T47D (cell line): ENCODE measurements at places on chromosomes 12 and 14.

- peak; percentile 46 for DNase-seq
These were observed 971.7 kb downstream of the FSCB start for GRCh38 chr14:43535231-43535838.

DNA sequence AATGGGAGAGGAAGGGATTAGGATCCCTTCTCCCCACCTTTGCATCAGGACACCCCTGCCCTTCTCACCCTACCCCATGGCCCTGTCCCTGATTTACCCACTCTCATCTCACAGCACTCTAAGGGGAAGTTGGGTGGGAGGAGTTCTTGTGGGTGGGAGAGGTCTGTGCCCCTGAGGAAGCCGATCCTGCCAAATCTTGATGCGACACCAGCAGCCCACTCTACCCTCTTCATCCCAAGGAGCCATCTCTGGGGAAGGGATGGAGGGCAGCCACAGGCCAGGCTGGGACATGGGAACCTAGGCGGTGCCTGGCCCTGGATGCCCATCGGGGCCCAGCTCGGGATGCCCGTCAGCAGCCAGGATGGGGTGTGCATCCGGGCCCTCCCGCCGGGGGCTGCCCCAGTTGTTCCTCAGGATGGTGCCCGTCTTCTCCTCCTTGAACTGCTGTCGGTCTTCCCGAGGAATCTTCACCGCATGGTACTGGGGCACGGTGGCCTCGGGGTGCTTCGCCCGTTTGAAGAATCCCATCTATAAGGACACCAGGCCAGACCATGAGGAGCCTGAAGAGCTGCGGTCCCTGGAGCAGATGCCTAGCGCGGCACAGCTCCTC lies 22.8 kb downstream of the ITGA7 start:
- no peak for DNase-seq

DNA sequence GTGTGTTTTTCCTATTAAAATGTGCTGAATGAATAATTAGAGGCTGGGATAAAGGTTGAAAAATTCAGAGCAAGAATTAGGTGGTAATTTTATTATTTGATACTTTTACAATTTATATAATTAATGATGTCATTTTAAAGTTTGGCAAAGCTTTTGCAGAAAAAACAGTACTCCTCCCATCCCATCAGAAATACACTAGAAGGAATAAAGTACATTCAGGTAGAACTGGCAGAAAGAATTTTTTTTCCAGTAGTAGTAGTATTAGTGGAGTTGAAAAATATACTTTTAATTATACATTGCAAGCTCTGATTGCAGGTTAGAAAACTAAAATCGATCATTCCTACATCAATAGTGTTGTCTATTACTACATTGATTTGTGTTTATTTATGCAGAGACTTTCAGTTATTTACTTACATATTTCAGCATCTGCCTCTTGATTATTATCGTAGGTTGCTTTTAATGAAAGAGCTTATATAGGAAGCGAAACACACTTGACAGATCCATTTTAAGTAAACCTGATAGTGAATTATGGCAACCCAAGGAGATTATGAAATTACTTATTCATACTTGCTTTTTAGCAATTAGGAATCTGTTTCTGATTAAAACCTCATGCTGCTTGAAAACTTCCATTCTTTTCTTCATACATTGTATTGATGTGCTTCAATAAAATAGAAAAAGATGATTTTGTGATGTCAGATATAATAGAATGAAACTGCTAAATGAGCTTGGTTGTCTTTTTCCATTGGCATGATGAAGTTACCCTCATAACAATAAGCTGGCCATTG lies 10.1 kb downstream of the FOXG1 start:
- DNase-seq: no peak

GRCh38 chr12:101838628-101839323 lies 8.0 kb upstream of the GNPTAB start:
- DNase-seq: no peak

GRCh38 chr12:32395026-32395425 lies 4.3 kb upstream of the FGD4 start:
- DNase-seq: no peak

DNA sequence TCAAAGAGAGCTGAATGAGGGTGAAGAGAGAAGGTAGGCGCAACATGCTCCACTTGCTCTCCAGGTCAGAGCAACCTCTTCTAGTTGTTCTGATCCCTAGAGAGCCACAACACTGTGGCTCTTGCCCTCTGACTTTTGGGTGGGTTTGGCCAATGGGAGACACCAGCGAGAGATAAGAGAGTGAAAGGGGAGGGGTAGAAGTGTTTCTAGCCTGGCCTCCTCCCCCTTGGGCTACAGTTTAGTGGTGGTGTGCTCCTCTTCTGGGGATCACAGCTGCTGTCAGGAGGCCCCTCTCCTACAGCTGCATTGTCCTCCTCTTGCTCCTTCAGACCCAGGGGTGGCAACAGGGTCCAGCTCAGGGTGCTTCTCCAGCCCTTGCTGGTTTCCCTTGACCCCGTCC lies 454.8 kb downstream of the FUT8 start:
- no peak for DNase-seq

DNA sequence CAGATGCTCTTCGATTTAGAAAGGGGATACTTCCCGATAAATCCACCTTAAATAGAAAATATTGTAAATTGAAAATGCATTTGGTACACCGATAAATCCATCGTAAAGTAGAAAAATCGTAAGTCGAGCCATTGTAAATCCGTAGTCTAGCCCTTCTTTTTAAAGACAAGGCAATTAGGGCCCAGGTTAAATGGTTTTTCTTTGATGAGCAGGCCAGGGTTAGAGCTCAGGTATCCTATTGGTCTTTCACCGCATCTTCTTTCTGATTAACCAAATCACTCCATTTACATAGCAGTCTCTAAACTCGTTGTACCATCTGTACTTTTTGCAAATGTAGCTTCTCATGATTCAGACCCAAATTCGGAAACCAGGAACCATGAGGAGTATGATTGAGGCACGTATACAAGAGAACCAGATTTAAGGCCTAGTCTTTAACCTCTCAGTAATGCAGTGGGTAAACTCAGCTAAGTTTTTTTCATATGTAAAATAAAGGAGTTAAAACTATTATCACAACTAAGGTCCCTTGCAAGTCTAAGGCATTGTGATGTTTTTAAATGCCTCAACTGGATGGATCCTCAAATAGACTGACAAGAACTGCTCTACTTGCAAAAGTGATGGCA lies 2.2 kb upstream of the YAF2 start:
- no peak for DNase-seq

GRCh38 chr14:105108516-105108864 lies 43.3 kb upstream of the GPR132 start:
- no peak for DNase-seq

DNA sequence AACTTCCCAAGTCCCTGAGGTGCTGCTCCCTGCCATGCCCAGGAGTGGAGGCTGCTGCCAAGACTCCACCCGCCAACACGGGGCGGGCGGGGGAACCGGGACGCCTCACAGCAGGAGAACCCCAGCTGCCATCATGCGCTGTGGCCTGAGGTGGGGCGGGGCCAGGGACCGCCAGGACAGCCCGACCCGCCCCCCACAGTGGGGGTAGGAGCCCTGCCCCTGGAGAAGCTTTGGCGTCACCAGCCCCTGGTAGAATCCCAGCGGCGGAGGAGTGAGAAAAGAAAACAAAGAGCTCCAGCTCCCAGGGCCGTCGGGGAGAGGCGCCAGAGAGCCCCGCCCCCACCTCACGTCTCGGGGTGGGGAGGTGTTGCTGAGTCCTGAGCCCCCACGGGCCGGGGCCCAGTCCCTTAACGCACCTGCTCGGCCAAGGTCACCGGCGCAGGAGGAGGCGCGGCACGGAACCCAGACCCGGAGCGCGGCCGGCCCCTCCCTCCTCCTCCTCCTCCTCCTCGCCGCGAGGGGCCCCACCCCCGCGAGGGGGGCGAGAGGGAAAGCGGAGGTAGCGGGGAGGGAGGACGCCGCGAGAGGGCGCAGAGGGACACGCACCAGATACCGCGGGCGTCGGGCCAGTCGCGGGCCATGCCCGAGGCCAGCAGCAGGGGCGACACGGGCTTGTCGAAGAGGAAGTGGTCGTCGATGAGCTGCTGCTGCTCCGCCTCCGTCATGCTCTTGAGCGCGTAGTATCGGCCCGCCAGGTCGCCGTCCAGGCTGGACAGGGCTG lies 1.8 kb downstream of the CKB start:
- DNase-seq: peak; percentile 95

- no peak for DNase-seq
These were observed 371.2 kb downstream of the BTG1 start for GRCh38 chr12:91774434-91774921.

GRCh38 chr12:22459838-22460490 lies 84.4 kb downstream of the C2CD5 start:
- DNase-seq: peak; percentile 71

GRCh38 chr12:20446836-20447235 lies 78.5 kb downstream of the PDE3A start:
- no peak for DNase-seq

DNA sequence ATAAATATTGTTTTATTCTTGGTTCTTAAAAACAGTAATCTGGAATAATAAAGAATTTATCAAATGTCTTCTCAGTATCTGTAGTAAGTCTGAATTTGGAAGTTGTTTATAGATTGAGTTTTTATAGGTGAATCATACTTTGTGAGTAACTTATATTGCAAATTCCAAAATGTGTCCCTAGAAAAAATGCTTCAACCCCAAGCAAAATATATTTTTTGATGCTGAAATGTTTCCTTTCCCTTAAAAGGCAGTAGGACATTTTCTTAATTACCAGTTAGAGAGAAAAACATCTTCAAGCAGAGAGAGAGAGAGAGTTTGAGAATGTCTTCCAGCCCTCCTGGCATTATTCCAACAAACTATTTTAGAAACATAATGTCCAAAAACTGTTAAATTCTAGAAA lies 37.9 kb downstream of the PELI2 start:
- no peak for DNase-seq

GRCh38 chr12:7125632-7126227 lies 3.0 kb downstream of the RBP5 start:
- DNase-seq: no peak

GRCh38 chr14:60199321-60199720 lies 34.1 kb upstream of the DHRS7 start:
- no peak for DNase-seq
